ENCODE measurements at places on chromosomes 4 and X.

GRCh38 chr4:38857354-38858096, 908 bp upstream of the TLR6 start:
- peak; percentile 38 for DNase-seq

DNA sequence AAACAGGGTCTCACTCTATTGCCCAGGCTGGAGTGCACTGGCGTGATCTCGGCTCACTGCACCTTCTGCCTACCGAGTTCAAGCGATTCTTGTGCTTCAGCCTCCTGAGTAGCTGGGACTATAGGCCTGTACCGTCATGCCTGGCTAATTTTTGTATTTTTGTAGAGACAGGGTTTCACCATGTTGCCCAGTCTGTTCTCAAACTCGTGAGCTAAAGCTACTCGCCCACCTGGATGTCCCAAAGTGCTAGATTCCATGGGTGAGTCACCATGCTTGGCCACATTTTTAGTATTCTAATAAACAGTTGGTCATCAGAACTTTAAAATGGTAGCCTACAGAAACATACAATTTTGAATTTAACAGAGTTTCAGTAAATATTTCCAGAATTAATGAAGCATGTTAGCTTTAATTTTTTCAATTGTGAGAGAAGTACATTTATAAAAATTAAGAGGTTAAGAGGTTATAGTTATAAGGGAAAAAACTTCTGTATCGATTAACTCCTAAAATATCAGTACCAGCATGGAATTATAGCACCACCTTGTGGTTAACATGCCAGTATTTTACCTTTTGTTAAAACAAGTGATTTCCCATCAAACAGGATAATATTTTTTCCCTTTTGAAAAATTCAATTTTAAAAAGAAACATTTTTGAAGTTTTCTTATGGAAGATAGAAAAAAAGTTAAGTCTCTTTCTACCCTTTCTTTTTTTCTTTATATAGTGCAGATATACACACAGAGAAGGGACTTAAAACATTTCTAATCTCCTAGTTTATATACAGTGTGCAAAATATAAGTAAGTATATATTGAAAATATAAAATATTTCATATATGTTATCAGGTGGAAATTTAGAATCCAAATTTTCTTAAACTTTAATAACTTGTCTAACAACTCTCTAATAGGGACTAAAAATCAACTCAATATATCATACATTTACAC, 35.4 kb downstream of the CEP44 start:
- no peak for DNase-seq

DNA sequence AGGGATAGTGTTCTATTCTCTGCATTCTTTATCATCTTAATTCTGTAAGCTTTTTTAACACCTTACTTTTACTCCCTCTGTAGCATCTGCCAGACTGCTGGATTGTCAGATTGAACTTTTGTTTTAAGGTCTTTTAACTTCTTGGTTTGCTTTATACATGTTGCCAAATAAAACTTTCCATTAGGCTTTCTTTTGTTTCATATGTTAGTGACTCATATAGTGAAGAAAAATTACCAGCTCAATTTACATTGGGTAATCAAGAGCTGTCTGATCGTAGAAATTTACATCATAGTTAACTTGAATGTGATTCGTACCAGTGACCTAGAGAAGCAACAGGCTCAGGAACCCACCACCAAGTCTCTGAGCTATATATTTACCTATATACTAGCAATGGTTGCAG, 28.5 kb upstream of the KLHL4 start:
- no peak for DNase-seq

GRCh38 chr4:135281230-135281629, 1079.6 kb upstream of the PABPC4L start:
- DNase-seq: no peak

GRCh38 chr4:74893171-74893570, 39.7 kb upstream of the PARM1 start:
- DNase-seq: no peak

GRCh38 chr4:132901224-132901623, 247.9 kb upstream of the PCDH10 start:
- no peak for DNase-seq
